ENCODE measurements at places on chromosomes 7 and 10.

- no peak for DNase-seq
These were observed 65.7 kb upstream of the ASAH2 start for GRCh38 chr10:50316695-50317648.

DNA sequence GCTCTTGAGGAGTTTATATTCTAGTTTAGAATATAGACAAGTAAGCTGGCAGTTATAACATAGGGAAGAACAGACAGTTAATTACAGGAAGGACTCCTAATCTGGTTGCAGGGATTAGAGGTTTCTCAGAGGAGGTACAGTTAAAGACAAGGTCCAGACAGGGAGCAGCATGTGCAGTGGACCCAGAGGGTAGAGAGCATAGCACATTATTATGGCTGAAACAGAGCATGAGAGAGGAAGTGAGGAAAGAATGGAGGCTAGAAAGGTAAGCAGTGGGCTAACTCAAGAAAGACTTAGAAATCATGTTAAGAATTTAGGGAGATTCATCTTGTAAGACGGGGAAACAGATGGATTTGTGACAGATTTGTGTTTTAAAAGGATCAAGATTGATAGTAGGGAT, 9.7 kb downstream of the MIOS start:
- no peak for DNase-seq

- DNase-seq: no peak
These were observed 227.3 kb downstream of the TCF7L2 start for GRCh38 chr10:113177156-113177935.

DNA sequence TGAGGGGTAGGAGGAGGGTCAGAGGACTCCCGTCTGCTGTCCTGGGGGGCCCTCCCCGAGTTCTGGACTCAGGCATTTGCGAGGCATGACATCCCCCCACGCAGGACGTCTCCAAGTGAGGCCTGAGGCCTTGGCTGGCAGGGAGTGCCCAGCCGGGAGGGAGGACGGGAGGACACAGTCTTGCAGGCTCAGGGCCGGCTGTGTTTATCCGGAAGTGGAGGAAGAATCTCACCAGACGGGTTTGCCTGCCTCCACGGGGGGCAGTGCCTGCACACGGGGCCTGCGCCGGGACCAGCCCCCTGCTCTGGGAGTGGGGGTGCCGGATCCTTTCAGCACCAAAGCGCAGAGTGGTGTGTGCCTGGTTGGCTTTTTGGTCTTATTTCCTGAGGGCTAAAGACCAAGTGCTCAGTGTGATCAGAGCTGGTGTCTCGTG, 10.9 kb downstream of the PWWP2B start:
- DNase-seq: no peak

- DNase-seq: peak; percentile 92
These were observed 31.5 kb downstream of the TCF7L2 start for GRCh38 chr10:112981553-112981952.

DNA sequence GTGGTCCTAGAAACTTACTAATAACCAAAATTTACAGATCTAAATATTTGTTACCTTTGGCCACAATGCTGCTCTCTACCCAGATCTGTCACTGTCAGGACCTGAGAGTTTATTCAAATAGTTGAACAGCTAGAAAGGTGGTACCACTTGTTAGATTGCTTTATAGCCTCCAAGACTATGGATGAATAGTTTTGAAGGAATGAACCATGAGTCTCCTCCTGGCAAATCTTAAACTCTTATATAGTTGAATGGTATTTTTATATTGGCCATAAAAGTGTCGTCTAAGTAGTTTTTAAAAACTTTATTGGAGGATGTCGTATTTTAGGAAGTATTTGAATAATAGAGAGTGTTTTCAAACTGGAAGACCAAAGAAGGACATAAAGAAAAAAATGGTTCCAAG, 178.7 kb downstream of the AHR start:
- no peak for DNase-seq

DNA sequence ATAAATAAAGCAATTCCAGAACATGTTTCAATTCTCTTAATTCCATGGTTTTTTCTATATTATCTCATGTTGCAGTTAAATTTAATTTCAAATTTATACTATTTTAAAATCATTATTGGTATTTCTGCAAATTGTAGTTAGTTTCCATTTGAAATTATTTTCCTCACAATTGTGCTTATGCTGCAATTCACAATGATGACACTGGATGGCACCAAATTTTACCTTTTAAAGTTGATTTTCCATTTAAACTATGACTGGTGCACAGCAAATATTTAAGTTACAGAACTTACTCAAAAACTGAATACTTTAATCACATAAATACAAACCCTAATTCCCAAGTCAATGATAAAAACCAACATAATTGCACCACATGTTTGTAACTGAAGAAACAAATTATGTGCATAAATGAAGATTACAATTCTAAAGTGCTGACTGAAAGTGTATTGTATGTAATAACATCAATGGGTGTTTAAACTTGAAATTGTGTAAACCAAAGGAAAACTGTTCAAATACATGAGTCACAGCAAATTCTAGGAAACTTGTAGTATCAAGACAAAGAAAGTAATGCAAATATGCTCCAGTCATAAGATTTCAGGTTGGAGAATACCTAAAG, 75.3 kb upstream of the AASS start:
- peak; percentile 67 for DNase-seq

DNA sequence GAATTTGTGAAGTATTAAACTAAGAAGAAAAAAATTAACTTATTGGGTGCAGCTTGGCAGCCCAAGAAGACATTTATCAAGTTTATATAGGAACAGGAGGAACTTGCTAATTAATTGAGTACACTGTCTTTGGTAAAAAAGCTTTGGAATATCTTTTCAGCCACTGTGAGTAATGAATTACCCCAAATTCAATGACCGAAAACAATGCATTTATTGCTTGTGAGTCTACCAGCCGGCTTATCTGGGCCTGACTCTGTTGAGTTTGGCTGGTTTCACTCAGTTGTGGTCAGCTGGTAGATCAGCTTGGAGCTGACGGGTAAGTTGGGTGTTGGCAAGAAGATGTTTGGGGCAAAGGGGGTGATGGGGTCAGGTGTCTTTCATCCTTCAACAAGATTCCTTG, 11.6 kb downstream of the GNG11 start:
- no peak for DNase-seq

DNA sequence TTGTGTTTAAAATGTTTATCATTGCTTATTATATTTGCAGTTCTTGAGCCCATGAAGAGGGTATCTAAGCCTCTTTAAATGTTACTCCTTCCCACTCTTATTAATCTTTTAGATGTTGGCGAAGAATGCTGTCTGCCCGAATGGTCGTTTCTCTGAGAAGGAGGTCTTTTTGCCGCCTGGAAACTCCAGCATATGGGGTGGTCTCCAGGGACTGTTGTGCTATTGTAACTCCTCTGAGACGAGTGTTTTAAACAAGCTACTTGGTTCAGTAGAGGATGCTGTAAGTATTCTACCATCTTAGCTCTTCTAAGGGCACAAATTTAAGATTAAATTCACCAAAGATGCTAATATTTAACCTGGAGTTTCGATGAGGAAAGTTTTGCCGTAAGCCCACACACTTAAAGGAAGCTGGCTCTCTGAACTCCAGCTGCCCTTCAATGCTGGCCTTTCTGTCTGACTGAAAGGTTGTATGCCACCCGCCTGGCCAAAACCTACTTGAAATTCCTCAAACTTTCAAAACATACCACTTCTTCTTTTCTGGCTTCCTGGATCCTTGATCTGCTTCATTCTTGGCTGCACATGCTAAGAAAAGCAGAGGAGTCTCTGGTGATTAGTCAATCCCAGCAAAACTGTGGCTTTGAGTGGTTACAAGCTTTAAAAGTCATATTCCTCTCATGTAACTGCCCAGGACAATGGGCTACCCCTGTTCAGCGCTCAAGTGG, 74.7 kb downstream of the ABCA13 start:
- no peak for DNase-seq

- DNase-seq: no peak
These were observed 208.6 kb downstream of the ZNF365 start for GRCh38 chr10:62582804-62583208.

DNA sequence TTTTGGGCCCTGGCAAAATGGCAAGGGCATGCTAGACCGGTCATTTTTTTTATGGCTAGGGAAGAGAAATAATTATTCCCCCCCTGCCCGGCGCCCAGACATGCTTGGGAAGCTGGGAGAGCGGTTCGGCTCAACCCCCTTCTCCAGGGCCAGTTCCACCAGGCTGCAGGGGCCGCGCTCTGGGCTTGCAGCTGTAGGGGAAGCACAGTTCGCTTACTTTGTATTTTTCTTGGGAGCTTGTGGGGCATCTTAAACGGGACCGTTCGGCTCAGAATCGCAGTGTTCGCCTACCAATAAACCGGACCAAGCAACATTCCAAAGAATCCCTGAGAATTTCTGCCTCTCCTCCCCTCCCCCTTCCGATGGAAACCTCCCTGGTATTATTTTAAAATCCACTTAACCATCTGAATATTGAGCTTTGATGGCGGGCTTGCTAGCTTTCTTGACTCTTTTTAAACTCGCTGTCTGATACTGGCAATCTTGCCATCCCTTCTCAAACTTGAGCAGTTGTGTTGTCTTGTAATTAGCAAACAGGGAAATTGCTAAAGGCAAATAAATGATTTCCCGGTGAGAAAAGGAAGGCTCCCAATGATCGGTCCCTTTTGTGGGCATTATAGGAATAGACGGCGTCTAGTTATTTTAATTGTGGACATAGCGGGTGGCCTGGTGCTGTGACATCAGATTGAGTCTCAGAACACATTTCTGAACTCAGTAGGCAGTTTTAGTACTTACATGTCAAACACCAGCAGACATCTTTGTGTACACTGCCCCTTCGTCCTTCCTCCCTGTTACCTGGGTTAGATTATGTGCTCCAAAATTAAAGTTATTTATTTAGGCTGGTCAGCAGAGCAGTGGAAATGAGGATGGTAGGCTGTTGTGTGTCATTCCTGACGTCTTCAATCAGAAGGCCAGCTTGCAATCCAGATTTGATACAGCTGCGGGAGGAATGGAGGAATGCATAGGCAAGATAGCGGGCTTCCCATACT, 3.4 kb downstream of the TCF7L2 start:
- no peak for DNase-seq

DNA sequence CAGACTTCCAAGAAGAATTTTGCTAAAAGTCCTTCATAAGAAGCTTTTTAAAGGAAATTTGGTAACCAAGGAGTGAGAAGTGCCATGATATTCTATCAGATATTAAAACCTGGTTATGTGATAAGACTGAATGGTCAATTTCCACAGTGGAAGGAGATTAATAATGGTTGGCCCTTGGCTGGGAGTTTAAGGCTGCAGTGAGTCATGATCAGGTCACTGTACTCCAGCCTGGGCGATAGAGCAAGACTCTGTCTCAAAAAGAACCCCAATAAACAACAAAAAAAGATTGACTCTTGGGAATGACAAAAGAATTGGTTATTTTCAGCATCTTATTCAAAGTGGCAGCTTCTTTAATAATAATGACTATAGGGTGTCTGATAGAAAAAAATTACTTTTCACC, 37.2 kb downstream of the EXOC4 start:
- DNase-seq: no peak

DNA sequence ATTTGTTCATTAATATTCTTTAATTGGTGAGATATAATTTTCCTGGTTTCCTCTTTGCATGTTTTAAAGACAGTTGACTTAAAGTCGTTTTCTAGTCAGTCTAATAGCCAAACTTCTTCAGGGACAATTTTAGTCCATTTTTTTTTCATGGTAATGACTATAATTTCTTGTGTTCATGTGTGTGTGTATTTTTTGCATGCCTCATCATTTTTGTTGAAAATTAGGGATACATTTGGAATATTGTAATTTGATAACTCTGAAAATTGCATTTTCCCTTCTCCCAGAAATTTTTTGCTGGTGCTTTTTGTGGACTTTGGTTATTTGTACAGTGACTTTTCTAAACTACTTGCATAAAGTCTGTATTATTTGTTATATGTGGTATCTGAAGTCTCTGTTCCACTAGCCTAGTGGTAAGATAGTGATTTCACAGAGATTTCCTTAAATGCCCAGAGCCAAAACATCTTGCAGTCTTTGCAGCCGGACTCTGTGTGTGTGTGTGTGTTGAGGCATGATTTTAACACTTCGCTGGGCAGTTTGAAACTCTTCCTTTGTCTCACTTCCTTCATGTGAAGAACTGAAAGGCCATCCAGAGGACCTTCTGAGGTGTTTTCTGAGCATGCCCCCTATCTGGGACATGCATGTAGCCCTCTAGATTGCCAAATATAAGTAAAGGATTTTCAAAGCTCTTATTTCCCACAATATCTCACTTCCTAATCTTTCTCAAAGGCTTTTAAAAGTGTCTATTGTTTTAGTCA, 40.9 kb upstream of the ZNF365 start:
- DNase-seq: no peak

- no peak for DNase-seq
These were observed 67.8 kb downstream of the ZNRF2 start for GRCh38 chr7:30352169-30352568.

DNA sequence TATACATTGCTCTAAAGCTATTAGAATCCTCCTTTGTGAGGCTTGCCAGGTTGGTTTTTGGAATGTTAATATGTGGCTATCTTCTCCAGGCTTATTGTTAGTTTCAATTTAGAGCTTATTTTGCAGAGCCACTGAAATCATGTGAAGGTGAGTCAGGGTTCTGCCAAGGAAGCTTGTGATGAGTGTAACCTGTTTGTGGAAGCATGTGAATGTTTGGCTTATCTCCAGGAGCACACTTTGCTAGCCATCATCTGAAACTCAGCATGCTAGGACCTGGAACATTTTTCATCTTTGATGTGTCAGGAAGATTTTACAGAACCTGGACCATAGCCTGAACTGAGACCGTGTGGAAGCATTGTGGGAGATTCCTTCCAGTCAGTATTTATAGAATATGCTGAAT, 197.3 kb downstream of the PPP1R9A start:
- DNase-seq: no peak

DNA sequence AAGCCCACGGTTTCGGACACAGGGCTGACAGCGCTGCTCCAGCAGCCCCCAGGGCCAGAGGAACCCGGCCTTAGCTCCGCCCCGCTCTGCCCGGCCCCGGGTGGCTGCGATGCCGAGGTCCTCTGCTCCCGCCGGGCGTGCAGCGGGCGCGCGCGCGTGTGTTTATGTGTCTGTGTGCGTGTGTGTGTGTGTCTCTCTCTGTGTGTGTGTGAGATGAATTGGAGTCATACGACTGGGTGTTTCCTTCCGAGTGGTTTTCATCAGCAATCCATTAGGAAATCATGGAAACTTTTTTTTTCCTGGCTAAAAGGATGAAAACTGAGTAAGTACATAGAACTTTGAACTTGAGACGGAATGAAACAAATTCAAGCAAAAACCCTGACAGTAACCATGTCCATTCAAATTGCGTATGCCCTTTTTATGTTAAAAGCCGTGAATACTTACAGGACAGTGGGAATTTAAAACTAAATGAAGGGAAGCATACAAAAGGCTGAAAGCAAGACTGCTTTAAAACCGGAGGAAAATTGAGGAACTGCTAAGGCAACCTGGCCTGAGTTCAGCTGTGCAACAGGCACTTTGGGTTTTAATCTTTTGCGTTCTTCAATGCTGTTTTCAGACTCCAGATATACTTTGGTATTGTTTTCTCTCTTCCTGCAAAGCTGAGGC, at the start of gene CPED1:
Gene CPED1 (plus strand): TSS at position 121 of the 666 bp plus-strand sequence. CDS start 911 bp downstream, outside the sequence.
- peak; percentile 86 for DNase-seq

- DNase-seq: peak; percentile 19
These were observed 28.1 kb downstream of the EPHB4 start for GRCh38 chr7:100799037-100799896.

DNA sequence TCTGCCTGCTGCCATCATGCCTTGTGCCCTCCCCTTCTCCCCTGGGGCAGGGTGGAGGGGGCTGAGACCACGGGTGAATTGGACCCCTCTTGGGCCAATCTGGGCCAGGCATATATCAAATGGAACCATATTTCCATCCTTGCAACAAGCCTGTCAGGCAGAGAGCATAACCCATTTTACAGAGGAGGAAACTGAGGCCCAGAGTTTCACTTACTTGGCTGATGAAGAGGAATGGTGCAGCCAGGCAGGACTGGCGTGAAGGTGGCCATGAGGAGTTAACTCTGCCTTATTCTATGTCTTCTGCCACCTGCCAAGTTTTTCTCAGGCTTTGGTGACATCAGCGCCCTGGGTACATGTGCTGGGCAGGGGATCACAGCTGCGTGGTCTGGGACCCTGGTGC, 155.5 kb upstream of the PCBD1 start:
- no peak for DNase-seq
